Muscle of arm (tissue), 14 donors: ENCODE measurements at places on chromosomes 4 and X. TPM values are rescaled to one million over a fixed set of nuclear protein-coding genes. Genes with fewer than 3 reads are reported as not detected.

DNA sequence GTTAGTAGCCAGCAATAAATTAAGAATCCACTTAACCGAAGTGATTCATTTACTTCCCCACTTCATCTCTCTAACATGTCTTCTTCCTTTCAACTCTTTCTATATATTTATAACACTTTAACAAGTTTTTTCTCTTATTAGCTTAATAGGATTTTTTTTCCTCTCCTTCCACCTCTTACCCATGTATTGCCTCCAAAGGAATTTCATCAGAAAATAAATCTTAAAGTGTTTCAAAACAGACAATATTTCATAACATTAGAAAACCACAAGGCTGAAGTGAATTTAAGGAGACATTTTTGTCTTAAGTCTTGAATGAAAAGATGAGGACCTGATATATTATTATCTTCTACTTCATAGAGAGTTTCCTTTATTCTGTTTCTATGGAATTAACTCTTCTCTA lies 101.5 kb downstream of the PDGFC start:
- DNase-seq, result no peak

DNA sequence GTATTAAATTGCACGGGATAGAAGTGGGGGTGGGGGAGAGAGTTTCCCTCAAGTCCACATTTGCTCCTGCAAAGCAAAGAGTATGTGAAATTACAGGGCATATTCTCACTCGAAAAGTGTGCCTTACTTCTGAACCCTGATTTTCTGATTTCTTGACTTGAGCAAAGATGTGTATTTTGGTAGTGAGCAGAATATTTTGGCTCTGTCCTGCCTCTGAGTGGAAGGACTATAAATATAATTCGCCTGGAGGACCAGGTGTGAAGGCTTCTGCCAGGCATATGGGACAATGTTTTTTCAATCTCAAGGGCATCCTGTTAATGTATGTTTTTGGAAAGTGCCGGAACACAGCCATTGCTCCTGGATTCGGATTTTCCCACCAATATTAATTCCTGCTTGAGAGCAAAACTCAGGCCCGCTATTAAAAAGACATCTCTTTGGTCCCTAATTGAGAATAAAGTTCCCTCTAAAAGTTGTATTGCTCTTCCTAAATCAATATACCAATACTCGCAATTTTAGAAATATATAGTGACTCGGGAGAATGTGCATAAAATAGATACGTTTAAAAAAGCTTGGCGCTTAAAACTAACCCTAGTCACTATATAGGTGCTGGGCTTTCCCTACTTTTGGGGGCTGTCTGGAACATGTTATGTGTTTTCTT lies 15.3 kb upstream of the PITX2 start:
- DNase-seq, result no peak

DNA sequence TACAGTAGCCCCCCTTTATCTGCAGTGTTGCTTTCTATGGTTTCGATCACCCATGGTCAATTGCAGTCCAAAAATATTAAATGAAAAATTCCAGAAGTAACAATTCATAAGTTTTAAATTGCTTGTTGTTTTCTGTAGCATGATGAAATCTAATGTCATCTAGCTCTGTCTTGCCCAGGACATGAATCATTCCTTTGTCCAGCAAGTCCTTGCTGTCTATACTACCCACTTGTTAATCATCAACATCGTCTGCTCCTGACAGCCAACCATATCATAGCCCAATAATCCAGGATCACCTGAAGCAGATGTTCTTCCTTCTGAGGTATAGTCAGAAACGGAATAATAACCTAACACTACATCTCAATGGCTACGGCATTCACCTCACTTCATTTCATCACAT lies 79.8 kb downstream of the ADAMTS3 start:
- DNase-seq, result no peak

GRCh38 chrX:25072247-25072646 lies 56.5 kb upstream of the ARX start:
- DNase-seq, result no peak

DNA sequence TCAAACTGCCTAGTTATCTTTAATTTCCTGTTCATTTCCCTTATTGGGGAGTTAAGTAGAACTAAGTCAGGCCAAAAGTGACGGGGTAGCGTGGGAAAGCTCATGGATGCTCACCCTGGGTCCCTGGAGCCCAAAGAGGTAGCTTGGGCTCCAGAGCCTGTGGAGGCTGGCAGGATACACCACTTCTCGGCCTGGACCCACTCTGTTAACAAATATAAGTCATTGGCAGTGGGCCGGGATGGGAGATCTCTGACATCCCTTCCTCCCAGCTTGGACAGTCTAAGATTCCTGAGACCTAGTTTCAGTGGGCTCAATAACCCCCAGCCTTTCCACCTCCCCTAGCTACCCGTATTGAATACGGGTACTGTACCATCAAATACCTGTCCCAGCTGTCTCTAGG lies 106.1 kb downstream of the EFNB1 start:
- no peak for DNase-seq

DNA sequence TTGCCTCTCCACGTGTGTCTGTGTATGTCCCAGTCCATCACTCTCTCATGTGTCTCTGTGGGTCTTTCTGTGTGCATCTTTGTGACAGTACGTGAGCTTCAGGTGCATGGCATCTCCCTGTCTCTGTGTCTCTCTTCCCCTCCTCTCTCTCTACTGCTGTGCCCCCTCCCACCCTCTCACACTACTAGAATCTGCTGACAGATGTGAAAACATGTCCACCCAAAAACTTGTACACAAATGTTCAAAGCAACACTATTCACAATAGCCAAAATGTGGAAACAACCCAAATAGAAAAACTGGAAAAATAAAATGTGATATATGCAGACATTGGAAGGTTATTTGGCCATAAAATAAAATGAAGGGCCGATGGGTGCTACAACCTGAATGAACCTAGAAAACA lies 10.0 kb downstream of the EVC start:
- no peak for DNase-seq

The MAGEA1 gene
- not detected for polyA plus RNA-seq

The GPR143 gene
- polyA plus RNA-seq, result 1.3 TPM

The ZCCHC13 gene
- polyA plus RNA-seq, result not detected

DNA sequence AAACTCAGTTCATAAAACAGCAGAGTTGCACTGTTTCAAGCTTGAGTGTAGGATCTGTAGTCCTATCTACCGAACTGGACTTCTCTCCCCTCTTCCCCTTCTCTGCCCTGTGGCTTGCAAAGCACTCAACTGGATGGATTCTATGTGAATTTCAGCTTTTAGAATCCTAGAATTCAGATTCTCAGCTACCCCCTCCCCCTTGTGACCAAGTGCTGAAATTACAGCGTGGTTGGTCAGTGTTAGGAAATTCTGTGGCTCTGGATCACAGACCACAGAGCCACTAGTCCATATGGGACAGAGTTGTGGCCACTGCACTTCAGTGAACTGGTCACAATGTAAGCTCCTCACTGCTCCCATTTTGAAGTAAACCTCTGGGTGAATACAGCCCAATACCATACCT lies 64.6 kb upstream of the TRPC5 start:
- DNase-seq, result peak; percentile 4

The TCEAL7 gene
- 288 TPM for polyA plus RNA-seq

The TMPRSS11A gene
- not detected for polyA plus RNA-seq

GRCh38 chr4:124703154-124703553 lies 9.4 kb downstream of the ANKRD50 start:
- DNase-seq, result no peak

DNA sequence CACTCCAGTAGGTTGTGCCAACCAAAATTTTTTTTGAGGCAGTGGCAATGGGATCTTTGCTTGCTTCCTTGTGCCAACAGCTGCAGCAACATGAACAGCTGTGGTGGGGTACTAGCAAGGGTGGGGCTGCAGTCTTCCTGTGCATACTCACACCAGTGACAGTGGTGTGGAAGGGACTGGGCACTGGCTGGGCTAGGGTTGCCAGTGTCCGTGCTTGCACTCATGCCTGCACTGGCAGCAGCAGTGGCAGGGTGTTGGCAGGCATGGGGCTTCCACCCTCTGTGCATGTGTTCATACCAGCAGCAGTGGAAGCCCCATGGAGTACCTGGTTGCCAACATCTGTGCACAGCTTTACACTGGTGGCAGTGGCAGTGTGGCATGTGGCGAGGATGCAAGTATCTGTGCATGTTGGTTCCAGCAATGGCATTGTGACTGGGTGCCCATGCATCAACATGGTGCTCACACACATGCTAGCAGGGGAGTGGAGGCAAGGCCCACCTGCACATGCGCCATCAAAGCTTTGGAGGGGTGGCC lies 1312.6 kb downstream of the PCDH18 start:
- DNase-seq, result no peak

- DNase-seq, result no peak
Observed at GRCh38 chr4:23097251-23097650, 404.5 kb downstream of the GBA3 start.

The MFAP3L gene
- 1.3 TPM for polyA plus RNA-seq

DNA sequence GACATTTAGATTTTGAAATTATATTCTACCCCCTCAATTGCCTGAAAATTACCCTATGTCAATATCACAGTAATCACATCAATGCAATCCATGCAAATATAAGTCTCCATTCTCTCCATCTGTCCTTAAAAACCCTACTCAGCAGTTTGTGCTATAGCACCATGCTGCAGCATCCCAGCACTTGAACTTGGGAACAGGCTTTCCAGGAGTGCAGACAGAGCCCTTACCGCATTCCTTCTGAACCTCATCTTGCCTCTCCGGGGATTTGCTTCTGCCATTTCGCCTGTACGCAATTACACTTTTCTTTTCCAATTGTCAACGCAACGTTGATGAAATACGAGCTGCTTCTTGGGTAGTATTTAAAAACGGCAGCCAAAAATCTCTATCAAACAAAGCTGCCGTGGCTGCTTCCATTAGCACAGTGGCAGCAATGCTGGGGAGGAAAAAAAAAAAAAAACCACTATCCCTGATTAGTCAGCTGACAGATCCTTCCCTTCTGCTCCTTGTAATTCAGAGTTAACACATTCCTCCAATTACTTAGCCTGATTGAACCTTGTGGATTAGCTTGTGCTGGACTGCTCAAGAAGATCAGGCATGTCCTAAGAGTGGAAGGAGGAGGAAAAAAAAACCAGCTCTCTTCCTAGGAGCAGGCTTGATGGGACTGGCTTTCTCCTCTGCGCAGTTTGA lies 65.6 kb downstream of the MCF2 start:
- peak; percentile 5 for DNase-seq

DNA sequence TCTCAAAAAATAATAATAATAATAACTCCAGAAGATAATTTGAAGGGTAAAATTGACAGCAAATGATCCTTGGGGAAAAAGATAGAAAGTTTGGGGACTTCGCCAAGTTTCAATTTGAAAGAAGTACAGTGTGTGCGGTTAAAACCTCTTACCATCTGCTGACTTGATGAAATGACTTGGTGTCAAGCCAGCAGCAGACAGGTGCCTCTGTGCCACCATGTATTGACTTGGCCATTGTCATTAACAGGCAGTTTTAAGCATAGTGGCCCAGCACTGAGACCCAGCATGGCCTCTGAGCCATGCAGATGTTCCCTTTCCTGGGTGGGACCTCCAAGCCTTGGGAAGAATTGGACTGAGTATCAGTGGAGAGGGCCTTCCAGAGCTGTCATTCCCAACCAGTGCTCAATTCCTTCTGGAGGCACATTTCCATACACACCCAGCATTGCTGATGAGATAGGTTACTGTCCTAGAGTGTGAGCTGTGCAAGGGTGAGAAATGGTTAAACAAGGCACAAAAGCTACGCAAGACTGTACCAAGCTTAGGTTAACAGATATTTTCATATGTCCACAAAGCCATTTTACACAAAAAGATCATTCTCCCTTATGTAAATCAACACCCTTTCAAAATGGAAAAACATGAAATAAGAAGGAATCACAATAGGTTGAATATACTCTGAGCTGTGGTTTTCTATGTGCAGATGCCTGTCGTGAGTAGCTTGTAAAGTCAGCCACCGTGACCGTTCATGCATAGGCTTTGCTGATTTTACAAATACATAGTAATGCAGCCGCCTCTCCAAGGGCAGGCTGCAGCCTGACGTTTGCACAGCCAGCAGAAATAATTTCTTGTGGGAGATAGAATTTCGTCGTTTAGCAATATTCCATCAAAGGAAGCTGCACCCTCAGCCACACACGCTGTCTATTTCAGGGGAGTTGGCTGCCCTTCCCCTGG lies 59.4 kb upstream of the FBXW7 start:
- no peak for DNase-seq

DNA sequence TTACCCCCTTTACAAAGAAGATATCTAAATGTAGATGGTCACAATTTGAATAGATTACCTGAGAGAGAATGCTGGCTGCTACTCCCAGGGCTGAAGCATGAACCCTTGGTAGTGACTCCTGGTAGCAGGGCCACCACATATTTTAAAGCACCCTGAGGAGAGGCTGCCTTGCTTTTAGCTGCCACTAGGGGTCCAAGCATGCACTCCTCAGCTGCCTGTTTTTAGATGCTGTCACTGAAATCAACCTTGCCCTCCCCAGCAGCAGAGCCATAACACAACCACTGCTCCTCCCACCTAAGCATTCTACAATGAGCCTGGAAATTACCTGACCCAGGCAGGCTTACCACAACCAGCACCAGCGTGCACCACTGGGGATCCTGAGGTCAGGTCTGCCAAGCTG lies 850.9 kb downstream of the FAM133A start:
- DNase-seq, result no peak

DNA sequence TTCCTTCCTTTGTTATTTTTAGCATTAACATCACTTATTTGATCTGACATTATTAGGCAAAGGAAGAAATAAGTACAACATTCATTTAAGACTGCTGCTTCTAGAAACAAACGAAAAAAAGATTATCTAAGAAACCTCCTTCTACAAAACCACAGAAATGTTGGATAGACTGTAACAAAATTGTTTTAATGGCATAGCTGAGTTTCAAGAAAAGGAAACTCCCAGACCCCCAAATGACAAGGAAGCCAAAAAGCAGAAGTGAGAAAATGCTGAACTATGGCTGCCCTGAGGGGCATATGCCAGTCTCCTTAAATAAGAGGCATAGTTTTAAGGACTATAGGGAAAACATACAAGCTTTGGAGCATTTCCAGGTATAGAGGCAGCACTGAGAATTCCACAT lies 1431.6 kb upstream of the TENM3 start:
- DNase-seq, result no peak

The CXCL1 gene
- 0.81 TPM for polyA plus RNA-seq

The AGA gene
- polyA plus RNA-seq, result 5.1 TPM

The NOX1 gene
- 8.4 TPM for polyA plus RNA-seq

DNA sequence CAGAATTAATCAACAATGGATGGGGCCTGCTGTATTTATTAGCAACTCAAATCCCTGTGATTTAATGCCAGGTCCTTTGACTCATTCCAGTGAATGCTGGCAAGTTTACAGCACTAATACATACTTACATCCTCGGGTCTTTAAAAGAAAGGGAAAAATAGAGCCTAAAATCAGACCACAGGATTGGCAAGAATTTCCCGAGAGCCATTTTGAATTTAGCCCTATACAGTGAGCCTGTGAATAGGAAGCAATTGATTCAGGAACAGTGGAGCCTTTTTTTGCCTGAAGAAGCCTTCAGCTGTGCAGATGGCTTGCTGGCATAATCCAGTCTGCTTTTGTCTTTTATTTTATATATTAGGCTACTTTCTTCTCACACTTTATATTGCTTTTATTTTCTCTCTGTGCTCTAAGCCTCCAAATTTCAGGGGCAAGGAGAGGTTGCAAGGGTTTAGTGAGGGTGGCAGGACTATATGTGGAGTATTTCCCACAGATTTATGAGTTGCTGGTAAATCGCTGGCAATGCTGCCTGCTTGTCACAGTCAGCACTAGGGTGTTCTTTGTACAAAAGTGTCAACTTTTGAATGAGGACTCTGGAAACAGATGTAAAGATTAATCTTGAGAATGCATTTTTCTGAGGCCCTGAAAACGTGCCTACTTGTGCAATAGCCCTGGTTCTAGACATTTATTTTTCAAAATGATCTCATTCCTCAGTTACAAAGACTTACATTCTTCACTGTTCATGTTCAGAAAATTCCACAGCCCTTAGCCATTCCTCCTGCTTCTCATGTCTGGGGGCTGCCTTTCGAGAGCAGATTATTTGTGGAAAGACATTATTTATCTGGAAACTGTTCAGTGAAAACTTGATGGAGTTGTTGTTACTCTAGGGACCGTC lies 303.5 kb downstream of the SPRY1 start:
- DNase-seq, result peak; percentile 59
